ENCODE measurements at places on chromosomes 5 and 9.

- DNase-seq = no peak
These were observed 21.1 kb upstream of the NOTCH1 start for GRCh38 chr9:136566901-136567300.

- no peak for DNase-seq
These were observed 281.1 kb downstream of the FER start for GRCh38 chr5:109028608-109029299.

DNA sequence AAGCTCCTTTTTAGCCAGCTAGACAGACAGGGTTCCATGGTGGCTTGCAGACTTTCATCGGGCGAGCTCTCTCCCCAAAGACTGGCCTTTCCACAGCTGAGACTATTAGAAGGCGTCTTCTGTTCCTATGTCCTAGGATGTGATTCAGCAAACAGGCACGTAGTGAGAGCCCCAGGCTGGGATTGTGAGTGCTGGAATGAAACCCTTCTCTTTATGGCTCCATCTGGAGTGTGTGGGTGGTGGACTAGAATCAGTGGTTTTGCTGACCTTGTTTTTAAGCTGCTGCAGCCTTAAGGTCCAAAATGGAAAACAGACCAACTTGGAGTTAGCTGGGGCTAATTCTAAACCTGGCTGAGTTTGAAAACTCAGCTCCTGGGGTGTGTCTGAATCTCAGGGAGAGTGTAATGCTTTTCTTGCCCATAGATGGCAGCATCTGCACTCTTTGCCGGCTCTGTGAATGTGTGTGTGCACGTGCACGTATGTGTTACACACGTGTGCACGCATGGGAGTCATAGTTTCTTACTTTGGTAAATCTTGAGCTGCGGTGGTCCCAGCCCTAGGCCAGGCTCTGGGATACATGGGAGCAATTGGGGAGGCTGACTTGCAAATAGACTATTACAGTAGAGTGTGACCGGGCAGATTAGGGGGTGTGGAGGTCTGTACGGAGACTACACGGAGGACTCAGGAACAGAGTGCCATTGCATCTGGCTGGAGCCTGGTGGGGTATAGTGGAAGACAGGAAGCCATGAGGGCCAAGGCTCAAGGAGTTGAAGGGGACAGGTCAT lies 10.7 kb downstream of the GSN start:
- peak; percentile 87 for DNase-seq

DNA sequence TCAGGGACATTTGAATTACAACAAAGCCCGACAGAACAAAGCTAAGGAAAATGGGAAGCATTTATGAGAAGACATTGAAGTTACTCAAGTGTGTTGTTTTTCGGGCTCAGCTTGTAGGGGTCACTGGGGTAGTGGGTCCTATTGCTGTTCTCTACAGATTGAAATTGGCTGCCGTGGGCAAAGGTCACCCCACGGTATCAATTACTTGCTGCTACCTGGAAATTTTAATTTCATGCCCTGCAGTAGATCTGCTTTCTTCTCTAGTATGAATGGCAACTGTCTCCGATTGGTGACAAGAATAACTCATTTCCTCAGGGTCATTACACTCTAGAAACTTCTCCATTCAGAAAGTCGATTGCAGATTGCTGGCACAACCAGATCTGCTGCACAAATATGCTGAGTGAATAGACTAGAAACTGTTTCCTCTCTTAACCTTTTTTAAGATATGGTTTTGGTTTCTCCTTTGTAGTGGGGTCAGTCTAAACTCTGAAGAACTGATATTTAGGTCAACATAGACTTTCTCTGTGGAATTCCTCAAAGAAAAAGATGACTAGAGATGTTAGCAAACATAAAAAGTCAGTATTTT lies 454.1 kb downstream of the ARHGEF28 start:
- DNase-seq = no peak

GRCh38 chr9:95218773-95219172 lies 98.7 kb downstream of the FANCC start:
- DNase-seq = no peak

DNA sequence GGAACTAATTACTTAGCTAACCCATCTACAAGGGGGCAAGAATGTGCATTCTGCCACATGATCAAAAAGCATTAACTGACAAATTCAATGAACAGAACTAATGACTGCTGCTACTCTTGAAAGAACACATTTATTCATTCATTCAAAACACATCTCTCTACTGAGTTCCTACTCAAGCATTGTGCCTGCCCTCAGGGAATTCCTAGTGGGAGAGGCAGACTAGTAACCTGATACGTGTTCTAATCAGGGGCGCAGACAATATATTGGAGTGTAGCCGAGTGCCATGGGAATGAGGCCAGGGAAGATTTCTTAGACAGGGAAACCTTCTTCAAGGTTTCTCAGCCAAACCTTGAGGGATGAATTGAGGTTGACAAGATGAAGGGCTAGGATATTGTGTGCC lies 56.7 kb upstream of the PAPPA start:
- DNase-seq = no peak

GRCh38 chr9:109072821-109073435 lies 46.8 kb downstream of the TMEM245 start:
- no peak for DNase-seq

- no peak for DNase-seq
These were observed 31.5 kb downstream of the PDGFRB start for GRCh38 chr5:150124111-150124557.

DNA sequence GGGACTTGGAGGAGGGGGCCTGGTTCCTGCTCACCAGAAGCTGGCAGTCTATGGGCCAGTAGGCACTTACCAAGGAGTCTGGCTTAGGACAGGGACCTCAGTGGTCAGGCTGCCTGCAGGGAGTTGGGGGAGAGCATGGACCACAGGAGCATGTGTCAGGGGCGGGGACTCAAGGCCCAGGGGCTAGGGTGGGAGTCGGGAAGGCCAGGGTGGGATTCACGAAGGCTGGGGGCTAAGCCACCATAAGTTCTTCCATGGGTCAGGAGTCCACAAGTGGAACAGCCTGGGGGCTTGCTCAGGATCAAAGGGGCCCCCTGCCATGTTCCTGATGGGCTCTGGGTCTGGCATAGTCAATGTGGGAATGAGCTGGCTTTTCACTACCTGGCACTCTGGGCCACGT lies 11.5 kb upstream of the SLC25A48 start:
- DNase-seq = no peak

DNA sequence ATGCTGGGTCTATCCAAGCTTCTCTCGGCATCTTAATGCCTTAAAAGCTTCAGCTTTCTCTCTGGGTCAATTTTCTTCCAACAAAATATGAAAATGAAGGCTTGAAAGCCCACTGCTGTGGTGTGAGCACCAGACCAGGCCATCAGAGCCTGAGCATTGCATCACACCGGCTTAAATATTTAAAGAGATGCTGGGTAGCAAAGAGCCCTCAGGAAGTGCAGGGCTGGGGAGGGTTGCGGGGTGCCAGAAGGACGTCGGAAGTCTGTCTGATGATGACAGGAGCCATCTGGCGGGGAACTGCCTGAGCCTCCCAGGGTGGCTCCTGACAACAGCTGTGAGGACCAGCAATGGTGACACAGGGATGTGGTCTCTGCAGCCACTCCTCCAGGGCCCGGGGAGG lies 185.5 kb downstream of the OLFM1 start:
- no peak for DNase-seq

GRCh38 chr9:92644278-92644677 lies 25.7 kb downstream of the IPPK start:
- no peak for DNase-seq

GRCh38 chr9:15180124-15180523 lies 126.9 kb downstream of the TTC39B start:
- DNase-seq = no peak

- no peak for DNase-seq
These were observed 79.4 kb downstream of the ZNF366 start for GRCh38 chr5:72427488-72428437.

DNA sequence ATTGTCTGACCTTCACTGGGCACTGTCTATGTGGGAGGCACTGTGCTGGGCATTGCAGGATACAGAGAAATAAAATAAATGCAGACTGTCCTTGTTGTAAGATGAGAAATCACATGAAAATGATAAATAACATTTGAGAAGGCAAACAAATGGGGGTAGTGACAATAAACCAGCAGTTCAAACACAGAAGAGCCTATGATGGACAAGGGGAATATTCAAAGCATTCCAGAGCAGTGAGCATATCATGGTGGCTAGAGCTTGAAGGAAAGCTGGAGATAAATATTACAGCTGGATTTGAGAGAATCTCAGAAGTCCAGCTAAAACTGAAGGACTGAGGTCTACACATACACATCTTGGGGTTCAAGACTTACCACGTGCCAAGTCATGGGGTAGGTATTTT lies 209.9 kb downstream of the ASTN2 start:
- no peak for DNase-seq

DNA sequence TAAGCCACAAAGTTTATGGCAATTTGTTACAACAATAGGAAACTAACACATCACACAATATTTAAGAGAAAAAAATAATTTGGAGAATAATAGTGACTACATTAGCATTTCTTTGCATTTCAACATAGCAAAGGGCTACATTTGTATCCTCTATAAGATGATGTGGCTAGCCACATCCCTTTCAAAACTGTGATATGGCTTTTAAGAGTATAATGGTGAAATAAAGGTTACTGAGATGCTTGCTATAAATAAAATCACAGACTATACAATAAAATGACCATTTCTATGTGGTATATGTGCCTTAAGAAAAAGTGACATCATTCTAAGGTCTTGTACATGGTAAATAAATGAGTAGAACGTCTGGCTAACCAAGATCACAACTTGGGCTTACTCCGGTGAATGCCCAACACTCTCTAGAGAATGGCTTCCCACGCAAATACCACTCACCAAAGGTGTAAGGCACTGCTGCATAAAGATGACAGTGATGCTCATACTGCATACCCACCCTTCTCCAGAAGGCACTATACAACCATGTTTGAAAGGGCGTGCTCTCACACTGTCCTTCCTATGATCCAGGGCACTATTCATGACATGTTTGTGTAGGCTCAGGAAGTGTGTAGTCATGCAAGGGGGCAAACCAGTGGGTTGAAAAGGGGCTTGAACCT lies 286.5 kb downstream of the MLLT3 start:
- no peak for DNase-seq

- DNase-seq = no peak
These were observed 665.1 kb downstream of the CDH18 start for GRCh38 chr5:19322716-19323485.

- no peak for DNase-seq
These were observed 557.4 kb upstream of the ZNF462 start for GRCh38 chr9:106305428-106306133.

- no peak for DNase-seq
These were observed 17.8 kb upstream of the TIFAB start for GRCh38 chr5:135469911-135470310.

All from smooth muscle cell of the brain vasculature (primary cell).